Occipital lobe (tissue), 3 donors: ENCODE measurements at places on chromosomes 1 and 21.

- DNase-seq = no peak
Observed at GRCh38 chr1:17687145-17687544, 68.0 kb upstream of the ACTL8 start.

DNA sequence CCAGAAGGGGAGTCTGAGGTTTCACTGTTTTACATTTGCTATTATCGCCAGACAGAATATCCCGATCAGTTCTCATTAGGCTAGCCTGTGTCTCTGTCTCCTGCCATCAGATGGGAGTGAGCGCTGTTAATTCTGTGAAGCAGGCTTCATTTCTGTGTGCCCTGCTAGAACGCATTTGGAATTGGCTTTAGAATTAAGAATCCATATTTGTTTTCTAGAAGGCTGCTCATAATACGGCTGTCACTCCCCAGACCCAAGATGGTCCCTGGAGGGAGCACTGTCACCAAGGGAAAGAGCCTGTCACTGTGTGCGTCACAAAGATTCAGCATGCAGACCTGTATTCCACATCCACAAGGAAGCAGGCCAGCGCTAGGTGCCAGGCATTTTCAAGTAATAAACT, 49.2 kb downstream of the CASQ2 start:
- DNase-seq = no peak

GRCh38 chr1:219339466-219339865, 165.8 kb downstream of the LYPLAL1 start:
- DNase-seq = no peak

DNA sequence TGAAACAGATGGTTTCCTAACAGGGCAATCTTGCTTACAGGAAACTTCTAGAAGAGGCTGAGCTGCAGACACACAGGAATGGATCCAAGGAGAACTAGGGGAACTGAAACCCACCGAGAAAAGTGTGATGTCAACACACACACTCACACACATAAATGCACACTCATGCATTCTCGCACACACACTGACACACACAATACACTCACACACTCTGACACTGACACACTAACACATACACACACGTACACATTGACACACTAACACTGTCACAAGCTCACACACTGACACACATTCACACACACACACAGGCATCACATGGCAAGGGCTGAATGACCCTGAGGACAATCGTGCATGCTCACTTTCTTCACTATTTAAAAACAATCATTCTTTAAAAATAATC, 142.7 kb downstream of the NPHP4 start:
- no peak for DNase-seq

GRCh38 chr1:116454940-116455339, 81.9 kb downstream of the ATP1A1 start:
- DNase-seq = no peak

DNA sequence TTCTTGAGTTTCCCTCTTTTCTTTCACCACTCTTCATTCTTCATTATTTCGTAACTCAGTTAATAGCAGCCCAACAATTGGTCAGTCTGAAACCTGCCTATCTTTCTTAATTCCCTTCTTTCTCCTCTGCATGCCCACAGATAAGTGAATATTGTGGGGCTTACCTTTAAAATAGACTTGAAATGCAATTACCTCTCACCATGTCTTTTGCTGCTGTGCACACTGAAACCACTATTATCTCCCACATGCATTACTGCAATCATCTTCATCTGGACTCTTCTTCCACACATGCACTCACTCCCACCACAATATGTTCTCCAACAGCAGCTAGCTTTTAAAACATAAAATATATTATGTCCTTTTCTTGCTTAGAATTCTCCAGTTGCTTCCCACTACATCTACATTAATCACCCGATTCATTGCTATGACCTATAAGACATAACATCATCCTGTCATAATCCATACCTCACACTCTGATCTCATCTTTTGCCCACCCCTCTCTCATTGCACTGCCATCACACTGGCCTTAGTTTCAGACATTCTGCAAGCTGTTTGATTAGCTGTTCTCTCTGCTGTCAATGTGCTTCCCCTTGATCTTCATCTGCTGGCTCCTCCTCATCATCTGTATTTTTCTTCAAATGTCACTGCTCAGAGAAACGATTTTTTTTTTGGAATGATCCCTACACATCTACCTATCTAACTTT, 304.8 kb downstream of the PTPRC start:
- no peak for DNase-seq

DNA sequence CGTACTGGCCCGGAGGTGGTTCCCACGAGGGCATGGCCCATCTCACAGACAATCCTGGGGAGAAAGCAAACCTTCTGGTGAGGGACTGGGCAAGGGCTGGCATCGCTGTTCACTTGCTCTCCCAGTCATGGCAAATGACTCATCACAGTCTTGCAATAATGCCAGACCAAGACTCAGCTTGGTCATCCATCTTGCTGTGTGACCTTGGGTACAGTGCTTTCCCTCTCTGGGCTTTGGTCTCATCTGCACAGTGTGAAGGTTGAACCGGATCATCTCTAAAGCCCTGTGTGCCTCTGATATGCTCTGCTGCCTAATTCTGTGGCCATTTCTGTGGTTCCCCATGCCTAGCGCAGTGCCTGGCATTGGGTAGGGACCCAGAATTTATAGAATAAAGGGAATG, 143.6 kb upstream of the CD34 start:
- no peak for DNase-seq

DNA sequence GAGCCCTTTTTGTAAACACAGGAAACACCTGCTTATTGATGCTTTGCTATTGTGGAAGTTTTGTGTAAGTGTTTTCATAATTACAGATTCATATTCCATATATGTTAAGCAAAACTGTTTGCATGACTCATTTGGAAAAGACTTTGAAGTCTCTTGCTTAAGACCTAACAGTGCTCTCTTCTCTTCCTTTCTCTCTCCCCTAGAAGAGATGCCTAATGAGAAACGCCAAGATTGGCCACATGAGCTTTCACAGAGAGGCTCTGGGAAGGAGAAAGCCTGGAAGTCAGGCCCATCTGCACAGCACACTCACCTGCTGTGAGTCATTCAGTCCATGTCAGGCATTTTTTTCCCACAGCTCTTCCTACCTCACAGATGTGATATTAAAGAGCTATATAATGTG, 101.6 kb upstream of the PALMD start:
- no peak for DNase-seq

GRCh38 chr1:17540255-17541001, 930 bp downstream of the ARHGEF10L start:
- DNase-seq = no peak

- no peak for DNase-seq
Observed at GRCh38 chr1:20632386-20632785, 872 bp upstream of the PINK1 start.
